ENCODE measurements at places on chromosomes 4 and X. TPM values are rescaled to one million over a fixed set of nuclear protein-coding genes. Genes with fewer than 3 reads are reported as not detected.

The SLC6A14 gene
- not detected for polyA plus RNA-seq

The NFXL1 gene
- 5.1 TPM for polyA plus RNA-seq

The CTAG2 gene
- polyA plus RNA-seq = not detected

DNA sequence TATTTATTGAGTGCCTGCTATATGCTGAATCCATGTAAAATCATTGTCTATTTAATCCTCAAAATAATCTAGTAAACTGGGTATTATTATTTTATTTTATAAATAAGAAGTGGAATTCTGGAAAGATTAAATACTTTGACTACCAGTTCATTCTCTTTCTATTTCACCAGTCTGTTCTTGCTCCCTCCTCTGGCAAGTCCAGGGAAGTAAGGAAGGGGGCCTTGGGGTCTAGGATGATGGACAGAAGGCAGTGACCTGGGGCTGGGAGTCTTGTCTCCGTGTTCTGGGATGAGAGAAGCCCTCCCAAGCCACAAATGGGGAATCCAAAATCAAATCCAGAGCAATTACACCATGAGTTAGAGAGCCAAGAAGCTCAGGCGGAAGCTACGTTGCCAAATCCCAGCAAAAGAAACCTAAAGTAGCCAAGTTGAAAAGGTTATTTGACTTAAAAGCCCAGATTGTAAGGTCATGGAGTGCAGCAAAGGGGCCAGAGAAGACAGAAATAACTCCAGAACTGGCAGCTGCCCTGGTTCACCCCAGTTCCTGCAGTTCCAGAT is 28.3 kb upstream of the PARM1 start:
- no peaks in the 10 kb centered on the region for H3K27me3 ChIP-seq
- H3K36me3 ChIP-seq = no peaks in the 10 kb centered on the region
- no peak overlapping the region for H3K4me3 ChIP-seq

GRCh38 chrX:51024106-51024696 is 113.7 kb downstream of the BMP15 start:
- H3K4me3 ChIP-seq = no peak overlapping the region
- no peak overlapping the region for H3K27ac ChIP-seq
- no peaks in the 10 kb centered on the region for H3K27me3 ChIP-seq
- no peaks in the 10 kb centered on the region for H3K4me1 ChIP-seq
- H3K36me3 ChIP-seq = no peaks in the 10 kb centered on the region
- no peak for DNase-seq
